ENCODE measurements at places on chromosomes 3 and 15.

- no peak for DNase-seq
These were observed 19.1 kb downstream of the TTC21A start for GRCh38 chr3:39126532-39127071.

- no peak for DNase-seq
These were observed 67.1 kb downstream of the AAGAB start for GRCh38 chr15:67187351-67187854.

- DNase-seq: peak; percentile 19
These were observed 1.8 kb downstream of the RCCD1 start for GRCh38 chr15:90956274-90957030.

GRCh38 chr3:115784739-115785536 lies 161.6 kb downstream of the GAP43 start:
- no peak for DNase-seq

DNA sequence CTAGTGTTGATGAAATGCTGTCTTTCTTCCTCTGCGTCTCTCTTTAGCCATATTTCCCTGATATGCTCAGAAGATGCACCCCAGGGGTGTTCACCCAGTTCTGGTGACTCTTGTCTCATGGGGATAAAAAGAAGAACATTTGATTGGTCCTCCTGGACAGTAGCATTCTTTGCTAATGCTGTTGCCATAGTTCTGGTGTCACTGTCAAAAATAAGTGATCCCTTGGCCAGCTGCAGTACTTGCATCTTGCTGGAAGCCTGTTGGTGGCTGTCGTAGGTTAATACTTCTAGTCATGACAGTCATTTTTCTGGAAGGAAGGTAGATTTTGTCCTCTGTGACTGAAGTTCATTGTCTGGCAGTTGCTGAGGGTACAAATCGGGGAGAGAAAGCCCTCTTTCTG lies 124.5 kb downstream of the UNC13C start:
- no peak for DNase-seq

DNA sequence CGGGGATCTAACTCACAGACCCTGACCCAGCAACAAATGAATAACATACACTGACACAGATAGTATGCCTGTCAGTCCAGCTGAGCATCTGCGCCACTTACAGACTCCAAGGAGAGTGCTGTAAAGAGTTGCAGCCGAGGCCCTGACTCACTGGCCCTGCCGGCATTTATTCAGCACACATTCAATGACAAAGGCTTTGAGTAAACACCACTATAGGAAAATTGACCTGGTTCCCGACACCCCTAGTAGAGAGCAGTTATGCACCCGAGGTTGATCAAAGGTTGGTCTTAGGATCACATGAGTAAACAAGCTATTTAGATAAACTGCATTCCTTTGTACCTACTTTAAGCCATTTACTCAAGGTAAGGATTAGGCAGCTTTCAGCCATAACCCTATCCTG lies 22.7 kb downstream of the LARS2 start:
- no peak for DNase-seq

- DNase-seq: no peak
These were observed 12.7 kb downstream of the COL6A6 start for GRCh38 chr3:130529486-130530215.

GRCh38 chr15:23073890-23074646 lies 34.7 kb upstream of the TUBGCP5 start:
- DNase-seq: no peak

DNA sequence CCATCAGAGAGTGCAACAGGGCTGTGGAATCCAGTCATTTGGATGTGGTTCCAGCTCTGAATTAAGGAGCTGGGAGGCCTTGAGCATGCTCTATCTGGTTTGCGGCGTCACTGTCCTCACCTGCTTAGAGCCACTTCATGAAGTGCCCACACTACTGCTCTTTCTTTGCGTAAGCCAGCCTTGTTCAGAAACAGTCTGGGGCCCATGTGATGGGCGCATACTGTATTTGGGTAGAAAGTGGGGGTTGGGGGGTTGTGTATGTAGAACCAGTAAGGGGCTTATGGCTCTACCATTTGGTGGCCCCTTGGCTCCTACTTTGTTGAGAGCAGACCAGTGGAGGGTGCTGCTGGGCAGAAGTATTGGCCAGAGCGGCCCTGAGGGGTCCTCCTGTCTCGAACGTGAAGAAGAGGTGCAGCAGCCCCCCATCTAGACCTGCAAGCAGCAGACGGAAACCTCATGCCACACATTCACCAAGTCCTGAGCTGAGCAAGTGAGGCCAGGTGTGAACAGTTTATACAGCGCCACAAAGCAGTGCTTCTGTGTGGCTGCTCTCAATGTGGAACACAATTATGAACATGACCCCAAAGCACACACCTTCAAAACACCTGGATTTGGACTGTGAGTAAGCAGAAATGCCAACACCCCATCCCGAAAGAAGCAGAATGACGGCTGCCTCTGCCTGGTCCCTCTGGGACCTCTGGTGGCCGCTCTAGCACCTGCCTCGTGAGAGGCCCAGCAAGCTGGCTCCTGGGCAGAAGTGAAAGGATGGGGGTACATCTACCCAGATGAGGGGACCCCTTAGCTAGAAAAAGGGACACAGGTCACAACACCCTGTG lies 26.6 kb downstream of the SRPRB start:
- DNase-seq: no peak

DNA sequence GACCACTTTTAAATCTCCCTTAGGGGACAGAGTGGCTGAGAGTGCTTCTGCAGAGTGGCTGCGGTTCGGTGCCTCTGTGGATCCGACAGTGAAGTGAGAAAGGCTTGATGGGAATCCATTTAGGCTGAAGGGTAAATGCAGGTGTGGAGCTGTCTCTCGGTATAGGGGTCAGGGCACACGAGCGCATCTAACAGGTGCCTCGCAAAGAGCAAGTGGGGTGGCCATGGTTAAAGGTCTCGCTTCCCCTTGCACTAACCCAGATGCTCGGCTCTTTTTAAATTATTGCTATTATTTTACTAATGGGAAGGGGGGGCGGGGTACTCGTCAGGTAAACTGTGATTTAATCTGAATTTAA lies 598 bp upstream of the GJD2 start:
- DNase-seq: no peak

DNA sequence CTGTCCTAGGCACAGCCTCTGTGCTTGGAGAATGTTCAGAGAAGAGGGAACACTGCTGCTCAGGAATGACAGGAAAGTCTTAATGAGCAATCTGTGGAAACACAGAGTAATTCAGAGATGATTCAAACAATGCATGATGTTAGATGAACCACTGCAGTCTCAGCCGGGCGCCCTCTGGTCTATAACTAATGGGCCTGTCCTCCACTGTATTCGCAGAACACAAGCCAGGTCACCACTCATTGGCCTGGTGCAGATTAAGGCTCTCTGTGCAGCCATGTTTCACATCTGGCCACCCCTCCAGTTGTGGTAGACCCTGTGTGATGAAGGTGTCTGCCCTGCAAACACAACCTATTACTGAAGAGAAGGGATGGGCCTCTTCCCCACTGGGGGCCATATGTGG lies 281.7 kb upstream of the ROPN1 start:
- DNase-seq: no peak
